ENCODE measurements at places on chromosomes 12 and 14. TPM values are rescaled to one million over a fixed set of nuclear protein-coding genes. Genes with fewer than 3 reads are reported as not detected.
A peak's percentile ranks its signal among the peaks of the same experiment; 100 is the strongest.

The LALBA gene
- 4.7 TPM for polyA plus RNA-seq

The RNASE4 gene
- polyA plus RNA-seq = 27.7 TPM

The LMNTD1 gene
- polyA plus RNA-seq = 22.9 TPM

The LHX5 gene
- 0.11 TPM for polyA plus RNA-seq

The P2RX2 gene
- polyA plus RNA-seq = 3.0 TPM

The ACOT6 gene
- polyA plus RNA-seq = 0.57 TPM

The SERPINA9 gene
- not detected for polyA plus RNA-seq

GRCh38 chr12:127287256-127287655, 979.7 kb upstream of the TMEM132C start:
- DNase-seq = no peak

DNA sequence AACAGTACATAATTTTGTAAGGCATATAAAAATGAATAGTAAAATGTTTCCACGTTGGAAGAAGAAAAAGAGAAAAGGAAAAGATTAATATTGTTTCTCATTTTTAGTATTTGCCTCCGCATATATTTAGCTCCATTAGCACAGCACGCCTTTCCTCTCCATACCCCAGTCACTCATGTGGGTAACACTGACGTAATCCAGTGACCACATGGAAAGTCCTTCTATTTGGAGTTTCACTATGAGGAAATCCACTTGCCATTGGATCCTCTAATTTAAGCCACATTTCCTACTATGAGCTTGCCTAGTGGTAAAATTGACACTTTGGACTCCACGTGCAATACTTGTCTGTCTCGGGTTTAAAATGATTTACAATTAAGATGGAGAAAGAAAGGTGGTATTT, 5.7 kb upstream of the SLCO1A2 start:
- no peak for DNase-seq

DNA sequence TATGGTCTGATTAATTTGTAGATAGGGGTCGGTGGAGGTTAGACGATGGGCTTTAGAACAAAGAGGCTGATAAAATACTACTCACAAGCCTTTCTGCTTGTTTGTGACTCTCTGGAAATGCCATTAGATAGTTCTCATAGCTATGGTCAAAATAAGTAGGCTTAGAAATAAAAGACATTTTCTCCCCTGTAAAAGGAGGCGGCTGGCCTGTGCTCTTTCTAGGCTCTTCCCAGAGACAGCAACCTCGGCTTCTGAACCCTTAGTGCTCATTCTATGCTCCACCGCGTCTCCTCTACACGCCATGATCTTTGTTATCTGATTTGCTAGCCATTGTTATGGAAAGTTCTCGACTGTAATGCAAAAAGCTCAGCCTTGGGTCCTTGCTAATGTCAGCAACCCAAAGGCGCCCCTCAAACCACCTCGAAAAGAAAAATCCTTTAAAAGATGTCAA, 64.5 kb downstream of the CRADD start:
- peak; percentile 54 for DNase-seq

DNA sequence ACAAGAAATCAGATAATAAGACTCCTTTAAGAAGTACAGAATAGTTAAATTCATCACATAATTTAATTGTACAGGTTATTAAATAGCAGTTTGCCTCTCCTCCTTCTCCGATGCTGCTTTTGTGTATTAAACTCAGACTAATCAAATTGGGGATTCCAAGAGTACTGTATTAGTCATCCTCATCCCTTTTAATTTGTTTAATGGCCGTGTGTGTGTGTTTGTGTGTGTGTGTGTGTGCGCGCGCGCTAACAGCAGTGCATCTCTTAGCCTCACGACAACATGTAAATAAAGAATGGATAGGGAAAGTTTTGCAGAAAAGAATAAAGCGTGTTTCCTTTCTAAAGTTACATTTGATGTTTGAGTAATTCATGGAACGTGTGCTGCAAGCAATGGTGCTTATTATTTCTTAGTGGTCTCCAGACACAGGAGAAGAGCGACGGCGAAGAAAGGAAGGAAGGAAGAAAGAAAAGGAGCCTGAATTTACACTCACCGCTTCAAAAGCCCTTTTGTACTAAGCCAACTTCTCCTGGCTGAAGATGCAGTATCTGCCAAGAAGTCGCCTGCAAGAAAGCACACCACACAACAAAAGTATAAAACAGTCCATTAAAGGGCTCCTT, 220.3 kb downstream of the ASCL1 start:
- DNase-seq = no peak

- DNase-seq = no peak
Measured at GRCh38 chr12:75337905-75338304, 3.4 kb downstream of the GLIPR1L1 start.

- DNase-seq = no peak
Measured at GRCh38 chr14:106513302-106513701, 986.9 kb downstream of the TMEM121 start.

DNA sequence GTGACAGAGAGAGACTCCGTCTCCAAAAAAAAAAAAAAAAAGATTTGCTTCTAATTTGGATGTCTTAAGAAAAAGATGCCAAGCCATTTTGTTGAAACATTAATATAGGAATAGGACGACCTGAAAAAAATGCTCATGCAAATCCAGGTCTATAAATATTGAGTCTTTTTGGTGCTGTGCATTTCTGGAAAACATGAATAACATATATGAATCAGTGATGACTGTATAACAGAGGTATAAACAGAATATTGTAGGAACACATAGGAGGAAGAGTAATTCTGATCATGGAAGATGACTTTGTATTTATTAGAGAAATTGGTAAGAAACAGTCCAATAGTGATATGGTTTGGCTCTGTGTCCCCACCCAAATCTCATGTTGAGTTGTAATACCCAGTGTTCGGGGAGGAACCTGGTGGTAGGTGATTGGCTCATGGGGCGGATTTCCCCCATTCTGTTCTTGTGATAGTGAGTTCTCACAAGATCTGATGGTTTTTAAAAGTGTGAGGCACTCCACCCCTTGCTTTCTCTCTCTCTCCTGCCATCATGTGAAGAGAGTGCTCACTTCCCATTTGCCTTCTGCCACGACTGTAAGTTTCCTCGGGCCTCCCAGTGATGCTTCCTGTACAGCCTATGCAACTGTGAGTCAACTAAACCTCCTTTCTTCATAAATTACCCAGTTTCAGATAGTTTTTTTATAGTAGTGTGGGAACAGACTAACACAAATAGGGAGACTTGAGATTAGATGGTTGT, 3.0 kb upstream of the SRSF5 start:
- DNase-seq = no peak

DNA sequence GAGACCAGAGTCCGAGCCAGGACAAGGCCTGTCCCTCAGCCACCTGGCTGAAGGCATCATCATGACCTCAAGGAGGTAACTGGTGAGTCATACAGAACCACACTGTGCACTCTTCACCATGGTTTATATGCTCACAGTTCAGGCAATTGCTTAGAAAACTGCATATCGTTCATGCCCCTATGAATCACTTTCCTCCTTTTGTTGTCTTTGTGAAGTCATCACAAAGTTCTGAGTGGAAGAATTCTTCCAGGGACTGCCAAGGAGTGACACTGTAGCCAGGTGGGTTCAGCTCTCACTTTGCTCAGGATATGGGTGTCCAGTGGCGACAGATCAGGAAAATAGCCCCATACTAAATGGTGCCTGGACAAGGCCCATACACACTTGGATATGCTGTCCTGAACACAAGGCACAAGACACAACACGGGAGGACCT, 92.5 kb downstream of the DPF3 start:
- DNase-seq = no peak

- no peak for DNase-seq
Measured at GRCh38 chr14:100140452-100141078, 18.9 kb downstream of the DEGS2 start.

DNA sequence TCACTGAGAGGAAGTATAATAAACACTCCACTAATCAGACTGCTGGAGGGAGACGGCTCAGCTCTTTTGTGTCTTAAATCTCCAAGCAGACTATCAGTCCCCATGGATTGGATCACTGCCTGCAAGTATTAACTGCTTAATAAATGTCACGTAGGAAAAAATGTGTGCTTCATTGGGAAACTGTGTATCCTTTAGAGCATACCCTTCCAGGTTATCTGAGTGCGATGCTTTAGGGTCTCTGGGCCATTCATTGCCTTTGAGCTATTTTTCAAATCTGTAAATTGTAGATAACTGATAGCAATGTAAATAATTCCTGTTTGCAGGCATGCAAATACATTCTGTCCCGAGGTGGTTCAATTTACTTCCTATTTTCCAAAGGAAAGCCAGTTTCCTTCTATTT, 45.0 kb upstream of the VASH1 start:
- DNase-seq = no peak

- no peak for DNase-seq
Measured at GRCh38 chr12:96194576-96194889, 358 bp downstream of the ELK3 start.

DNA sequence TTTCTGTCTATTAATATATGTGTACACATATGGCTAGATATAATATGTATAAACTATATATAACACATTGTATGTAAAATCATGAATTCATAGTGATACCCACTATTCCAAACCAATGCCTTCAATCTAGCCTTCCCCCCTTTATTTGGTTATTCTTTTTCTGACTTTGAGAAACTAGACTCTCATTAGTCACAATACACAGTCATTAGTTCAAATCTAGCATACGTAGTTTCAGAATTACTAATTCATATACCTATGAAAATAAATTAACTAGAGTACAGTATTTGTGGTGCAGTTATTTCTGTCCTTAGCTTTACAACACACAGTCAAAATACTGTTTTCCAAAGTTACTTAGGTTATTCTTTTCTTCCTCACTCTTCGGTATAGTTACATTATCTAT, 268.2 kb downstream of the DPF3 start:
- DNase-seq = no peak

- no peak for DNase-seq
Measured at GRCh38 chr14:32728976-32729375, 209.7 kb upstream of the NPAS3 start.

DNA sequence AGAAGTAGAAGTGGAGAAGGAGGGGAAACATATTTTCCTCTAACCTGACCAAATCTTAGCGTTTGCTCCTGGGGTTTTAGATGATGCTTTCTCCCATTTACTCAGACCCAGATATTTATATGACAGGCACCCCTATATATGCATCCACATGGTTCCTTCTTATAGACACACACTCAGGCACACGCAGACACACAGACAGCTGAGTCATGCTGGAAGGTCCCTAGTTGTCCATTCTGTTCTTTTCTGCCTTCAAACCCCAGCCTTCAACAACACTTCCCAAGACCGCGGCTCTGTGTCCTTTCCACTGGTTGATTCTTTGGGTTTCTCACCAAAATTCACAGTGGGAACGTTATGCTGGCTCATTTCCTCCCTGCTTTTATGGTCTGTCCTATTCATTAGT, 52.1 kb downstream of the HSPB8 start:
- no peak for DNase-seq

DNA sequence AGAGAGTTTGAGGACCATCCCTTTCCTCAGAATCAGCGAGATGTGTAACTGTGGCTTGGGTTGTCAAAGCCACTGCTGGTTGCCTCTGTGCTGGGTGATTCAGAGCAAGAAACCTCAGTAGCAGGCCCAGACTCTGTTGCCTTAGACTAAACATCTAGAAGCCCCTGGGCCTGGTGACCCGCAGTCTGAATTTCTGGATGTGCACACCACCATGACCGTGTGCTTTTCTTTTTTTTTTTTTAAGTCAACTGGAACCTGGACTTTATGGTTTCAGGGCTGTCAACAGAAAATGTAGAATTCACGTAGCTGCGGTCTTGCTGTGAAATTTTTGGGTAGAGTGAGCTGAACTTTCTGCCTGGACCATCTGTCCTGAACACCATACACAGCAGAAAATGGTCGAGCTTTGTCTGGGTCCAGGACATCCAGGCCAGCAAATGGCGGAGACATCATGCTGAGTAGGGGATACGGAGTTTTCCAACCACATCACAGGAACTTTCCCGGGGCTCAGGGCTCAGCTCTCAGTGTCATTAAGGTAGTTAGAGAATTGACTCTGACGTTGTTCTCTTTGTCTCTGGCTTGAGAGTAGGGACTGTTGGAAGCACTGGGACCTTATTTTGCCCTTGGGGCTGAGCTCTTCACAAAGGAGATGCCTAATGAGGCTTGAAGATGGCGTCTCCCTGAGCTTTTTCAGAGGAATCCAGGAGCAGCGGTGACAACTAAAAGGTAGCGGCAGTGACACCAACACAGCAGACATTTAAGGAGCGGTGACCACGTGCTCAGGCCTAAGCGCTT, 23.0 kb upstream of the BATF start:
- no peak for DNase-seq

Data from testis (tissue), 5 donors.